ENCODE measurements at places on chromosomes 6 and 20.
A peak's percentile ranks its signal among the peaks of the same experiment; 100 is the strongest.

DNA sequence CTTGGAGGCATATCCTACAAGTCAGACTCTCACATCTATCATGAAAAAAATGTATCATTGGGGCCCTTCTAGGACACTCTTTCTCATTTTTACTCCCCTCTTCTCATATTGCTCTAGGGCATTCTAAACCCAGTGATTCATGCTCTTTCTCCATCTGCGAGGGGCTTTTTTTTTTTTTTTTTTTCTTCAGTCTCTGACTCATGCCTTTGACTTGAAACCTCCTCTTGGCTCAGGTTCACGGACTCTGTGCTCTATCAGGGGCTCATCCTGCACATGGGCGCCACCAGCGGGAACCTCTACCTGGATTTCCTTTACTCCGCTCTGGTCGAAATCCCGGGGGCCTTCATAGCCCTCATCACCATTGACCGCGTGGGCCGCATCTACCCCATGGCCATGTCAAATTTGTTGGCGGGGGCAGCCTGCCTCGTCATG lies 17.8 kb downstream of the SLC22A1 start:
- no peak for DNase-seq

DNA sequence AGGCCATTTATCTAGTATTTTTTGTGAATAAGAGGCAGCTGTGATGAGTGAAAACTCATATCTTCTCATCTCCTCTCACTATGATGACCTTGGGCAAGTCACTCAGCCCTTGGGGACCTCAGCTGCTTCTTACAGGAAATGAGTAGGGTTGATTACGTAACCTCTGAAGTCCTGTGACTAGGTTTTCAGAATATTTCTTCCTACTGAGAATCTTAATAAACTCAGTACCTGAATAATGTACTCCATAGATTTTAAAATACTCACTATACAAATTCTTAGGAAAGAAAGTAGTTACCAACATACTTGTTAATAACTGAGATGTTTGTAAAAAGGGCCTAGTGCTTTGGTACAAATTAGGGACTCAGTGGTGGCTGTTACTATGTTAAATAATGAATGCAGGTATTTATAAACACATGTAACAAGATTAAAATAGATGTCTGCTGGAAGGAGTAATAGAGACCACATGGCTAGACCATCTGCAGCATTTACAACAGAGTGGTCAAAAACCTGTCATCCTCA lies 60.9 kb downstream of the RPRD1B start:
- no peak for DNase-seq

- DNase-seq = peak; percentile 77
Observed at GRCh38 chr6:33123732-33124524, 48.1 kb downstream of the HLA-DPB1 start.

GRCh38 chr20:21234806-21235483 lies 68.2 kb upstream of the XRN2 start:
- no peak for DNase-seq

GRCh38 chr6:81228912-81229555 lies 523.4 kb downstream of the TENT5A start:
- DNase-seq = no peak

- no peak for DNase-seq
Observed at GRCh38 chr6:13098793-13099570, 229.4 kb downstream of the TBC1D7 start.

DNA sequence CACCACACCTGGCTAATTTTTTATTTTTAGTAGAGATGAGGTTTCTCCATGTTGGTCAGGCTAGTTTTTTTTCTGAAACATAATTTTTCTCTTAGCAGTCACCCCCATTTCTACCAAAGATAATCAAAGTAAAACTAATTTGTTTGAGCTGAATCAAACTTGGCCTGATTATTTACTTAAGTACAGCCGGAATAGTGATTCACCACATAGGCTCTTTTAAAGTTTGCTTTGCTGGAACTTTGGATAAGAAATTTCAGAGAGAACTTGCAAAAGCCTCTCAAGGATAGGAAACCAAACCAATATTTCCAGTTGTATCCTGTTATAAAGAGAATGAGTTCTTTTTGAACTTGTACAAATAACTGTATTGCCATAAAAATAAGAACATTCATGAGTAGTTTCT lies 105.0 kb upstream of the SYNCRIP start:
- DNase-seq = no peak

DNA sequence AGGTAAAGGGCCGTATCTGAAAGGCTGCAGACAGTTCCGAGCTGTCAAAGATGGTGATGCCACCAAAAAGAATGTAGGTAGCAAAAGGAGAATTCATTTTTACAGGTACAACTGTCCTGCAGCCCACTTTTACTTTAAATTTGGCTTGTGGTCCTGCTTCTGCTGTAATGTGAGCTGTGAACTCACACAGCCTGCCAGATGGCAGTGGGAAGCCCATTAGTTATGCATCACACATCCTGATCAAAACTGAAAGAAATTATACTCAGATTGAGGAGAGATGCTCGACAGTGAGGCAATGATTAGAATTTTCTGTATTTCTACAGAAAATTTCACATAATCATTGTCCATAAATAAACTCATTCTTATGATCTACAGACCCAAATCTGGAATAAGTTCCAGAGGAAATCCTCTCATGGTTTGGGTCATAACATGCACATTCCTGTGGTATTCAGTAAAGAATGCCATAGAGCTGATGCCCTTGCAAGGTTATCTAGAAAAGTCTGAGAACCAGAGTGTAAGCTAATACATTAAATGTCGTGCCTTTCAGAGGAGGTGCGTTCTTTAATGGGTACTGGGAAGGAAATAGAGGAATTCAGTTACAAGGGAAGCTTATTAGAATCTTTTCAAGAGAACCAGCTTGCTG lies 23.9 kb upstream of the E2F3 start:
- DNase-seq = no peak

DNA sequence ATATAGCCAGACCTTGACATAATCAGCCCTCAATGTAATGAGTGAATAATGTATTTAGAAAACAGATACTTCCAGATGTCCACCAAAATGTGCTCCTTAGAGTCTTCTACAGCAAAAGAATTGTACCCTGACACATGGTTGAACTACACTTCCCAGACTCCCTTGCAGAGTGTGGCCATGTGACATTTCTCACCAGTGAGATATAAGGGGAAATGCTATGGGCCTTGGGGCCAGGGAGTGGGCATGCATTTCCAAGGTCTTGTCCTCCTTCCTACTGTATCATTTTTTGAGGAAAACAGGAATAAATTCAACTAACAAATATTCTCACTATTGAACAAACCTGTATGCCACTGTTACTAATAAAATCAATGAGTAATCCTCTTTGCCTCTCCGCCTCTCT lies 211.4 kb upstream of the SMLR1 start:
- DNase-seq = no peak

GRCh38 chr6:166194914-166195859 lies 27.5 kb upstream of the TBXT start:
- DNase-seq = no peak

GRCh38 chr6:31567531-31568370 lies 4.3 kb upstream of the LTA start:
- no peak for DNase-seq

DNA sequence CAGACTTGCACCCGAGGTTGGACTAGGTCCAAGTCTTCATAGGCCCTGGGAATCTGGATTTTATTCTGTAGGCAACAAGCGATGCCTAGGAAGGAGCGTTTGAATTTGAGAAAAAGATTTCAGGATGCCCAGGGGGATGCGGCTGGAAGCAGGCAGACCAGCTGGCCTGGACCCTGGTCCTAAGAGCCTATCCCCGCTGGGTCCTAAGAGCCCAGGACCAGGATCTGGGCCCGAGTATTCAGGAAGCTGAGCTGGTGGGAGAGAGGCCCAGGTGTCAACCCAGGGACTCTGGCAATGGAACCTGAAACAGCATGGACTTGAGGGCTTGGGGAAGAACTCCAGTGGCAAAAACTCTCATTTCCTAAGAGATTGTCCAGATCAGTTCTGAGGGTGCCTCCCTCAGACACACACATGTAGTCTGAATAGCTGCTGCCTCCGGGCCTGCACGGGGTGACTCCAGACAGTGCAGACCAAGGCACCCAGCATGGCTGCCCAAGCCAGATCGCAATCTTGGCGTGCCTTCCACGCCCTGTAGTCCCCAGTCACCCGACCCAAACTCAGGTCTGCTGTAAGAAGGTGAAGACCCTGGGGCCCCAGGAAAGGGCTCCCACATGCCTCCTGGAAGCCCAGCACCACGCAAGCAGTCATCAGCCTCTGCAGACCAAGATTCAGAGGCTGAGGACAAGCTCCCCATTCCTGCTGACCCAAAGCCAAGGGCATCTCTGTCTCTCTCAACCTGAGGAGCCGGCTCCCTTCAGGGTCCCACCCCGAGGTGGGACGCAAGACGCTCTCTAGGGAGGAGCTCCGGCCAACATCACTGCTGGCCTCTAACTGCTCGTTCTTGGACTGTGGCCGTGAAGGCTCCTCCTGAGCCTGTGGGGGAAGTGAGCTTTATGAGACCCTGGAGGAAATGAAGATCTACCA lies 34.4 kb downstream of the RRBP1 start:
- DNase-seq = no peak

GRCh38 chr20:382291-383115 lies 1.9 kb downstream of the TRIB3 start:
- DNase-seq = no peak

DNA sequence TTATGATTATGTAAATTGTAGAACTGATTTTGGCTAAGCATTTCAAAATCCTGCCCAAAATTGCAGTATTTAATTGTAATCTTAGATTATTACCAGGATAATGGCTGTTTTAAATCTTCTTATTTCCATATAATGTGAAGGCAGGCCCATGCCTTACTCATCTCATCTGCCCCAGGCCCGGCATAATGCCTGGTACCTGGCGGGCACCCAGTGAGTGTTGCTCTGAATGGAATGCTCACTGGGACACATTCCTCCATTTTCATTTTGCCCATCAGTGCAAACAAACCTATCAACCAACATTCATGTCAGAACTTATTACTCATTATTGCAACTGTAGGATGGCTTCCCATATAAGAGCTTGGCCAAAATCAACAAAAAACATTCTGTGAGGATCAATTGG lies 22.8 kb downstream of the SAMD5 start:
- DNase-seq = no peak

- DNase-seq = no peak
Observed at GRCh38 chr20:1033751-1034414, 31.8 kb upstream of the RSPO4 start.

DNA sequence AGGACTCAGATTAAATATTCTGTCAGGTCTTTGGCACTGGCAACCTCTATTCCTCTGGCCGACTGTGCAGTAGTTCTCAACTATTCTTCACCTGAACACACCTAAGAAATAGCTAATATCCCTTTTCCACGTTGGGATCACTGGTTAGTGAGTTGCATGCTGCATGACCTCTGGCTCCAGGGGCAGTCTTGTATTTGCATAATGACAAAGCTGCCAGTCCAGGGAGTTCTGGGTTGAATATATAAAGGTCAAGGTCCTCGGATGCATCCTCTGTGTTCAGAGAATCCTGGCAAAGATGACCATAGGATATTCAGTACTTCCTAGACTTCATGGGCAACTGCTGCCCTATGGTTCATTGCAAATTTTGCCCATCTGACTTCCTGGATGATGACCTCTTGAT lies 131.2 kb downstream of the DNAH8 start:
- no peak for DNase-seq

- DNase-seq = no peak
Observed at GRCh38 chr6:169131390-169131789, 122.3 kb downstream of the THBS2 start.

DNA sequence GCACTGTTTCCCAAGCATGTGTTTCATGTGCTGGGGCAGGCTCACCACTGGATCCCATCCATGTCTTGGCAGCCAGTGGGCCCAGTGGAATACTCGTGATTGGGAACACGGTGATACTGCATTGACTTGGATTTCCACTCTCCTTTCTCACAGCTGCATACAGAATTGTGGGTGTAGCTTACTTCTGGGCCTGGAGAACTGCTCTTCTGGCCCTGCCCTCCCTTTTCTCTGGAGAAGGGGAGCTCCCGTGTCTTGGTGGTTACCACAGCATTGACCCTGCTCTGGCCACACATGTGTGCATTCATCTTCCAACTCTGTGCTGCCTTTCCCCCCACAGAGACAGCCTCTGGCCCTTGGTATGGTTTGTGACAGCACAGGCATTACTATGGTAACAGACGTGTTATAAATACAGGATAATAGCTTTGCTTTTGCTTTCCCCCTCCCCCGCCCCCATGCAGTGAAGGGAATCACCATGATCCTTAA lies 21.6 kb downstream of the SOBP start:
- DNase-seq = no peak

DNA sequence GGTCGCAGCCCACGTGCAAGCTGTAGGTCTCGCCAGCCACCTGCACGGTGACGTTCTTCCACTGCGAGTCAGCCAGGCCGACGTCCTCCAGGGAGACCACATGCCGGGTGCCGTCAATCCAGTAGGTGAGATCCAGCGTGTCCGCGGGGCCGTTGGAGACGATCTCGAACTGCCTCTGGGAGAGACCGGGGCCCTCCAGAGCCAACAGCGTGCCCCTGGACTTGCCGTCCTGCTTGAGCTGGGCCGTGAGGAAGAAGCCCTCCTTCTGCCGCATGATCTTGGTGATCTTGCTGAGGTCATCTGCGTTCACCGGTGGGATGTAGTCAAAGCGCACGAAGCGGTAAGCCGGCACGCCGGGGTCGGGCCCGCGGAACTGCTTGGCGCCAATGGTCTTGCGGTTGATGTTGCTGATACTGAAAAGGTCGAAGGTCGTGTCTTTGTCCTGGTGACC lies 5.1 kb downstream of the THBS2 start:
- no peak for DNase-seq

GRCh38 chr20:58553841-58554240 lies 38.6 kb upstream of the APCDD1L start:
- DNase-seq = no peak

- DNase-seq = no peak
Observed at GRCh38 chr20:17531665-17532025, 466 bp upstream of the BFSP1 start.

GRCh38 chr6:125781314-125781868 lies 9.4 kb upstream of the NCOA7 start:
- DNase-seq = no peak

GRCh38 chr6:133889557-133890403 lies 867 bp downstream of the TCF21 start:
- DNase-seq = no peak

GRCh38 chr6:89462503-89462902 lies 29.6 kb downstream of the ANKRD6 start:
- DNase-seq = no peak

DNA sequence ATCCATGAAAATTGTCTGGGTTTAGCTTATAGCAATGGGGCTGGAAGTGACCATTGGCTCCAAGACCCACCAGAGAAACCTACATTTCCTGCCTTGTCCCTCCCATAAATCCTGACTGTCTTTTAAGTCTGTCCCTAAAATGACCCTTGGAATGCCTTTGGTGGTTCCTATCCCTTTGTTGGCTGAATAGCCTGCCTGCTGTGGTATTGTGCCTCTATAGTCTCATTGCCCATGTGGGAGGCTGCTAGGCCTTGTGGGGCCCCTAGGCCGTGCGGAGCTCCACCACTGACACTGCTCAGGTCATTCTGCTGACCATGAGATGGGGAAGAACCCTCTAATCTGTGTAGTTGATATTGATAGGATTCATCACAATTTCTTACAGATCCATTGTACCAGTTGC lies 43.3 kb downstream of the SCP2D1 start:
- DNase-seq = no peak
